ENCODE measurements at places on chromosomes 7 and 10. TPM values are rescaled to one million over a fixed set of nuclear protein-coding genes. Genes with fewer than 3 reads are reported as not detected.

DNA sequence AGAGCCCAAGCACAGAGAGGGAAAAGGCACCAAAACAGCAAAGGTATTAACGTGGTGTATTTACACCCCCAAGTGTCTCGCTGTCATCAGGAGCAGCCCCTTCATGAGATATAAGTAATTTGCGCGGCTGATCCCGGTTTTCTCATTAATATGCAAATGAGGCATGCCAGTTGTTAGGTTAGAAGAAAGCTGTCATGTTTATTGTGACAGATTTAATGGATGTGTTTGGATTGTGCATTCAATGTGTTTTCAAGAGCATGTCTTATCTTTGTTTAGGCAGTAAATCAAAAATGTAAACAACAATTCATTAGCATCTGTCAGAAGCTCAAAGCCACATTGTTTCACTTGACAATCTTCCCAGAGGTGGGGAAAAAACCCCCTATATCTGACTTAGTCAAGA, 56.5 kb upstream of the CTBP2 start:
- no peak for DNase-seq
- H3K36me3 ChIP-seq, result no peaks in the 10 kb centered on the region
- no peaks in the 10 kb centered on the region for H3K4me1 ChIP-seq
- no peaks in the 10 kb centered on the region for H3K27me3 ChIP-seq
- H3K4me3 ChIP-seq, result no peak overlapping the region

DNA sequence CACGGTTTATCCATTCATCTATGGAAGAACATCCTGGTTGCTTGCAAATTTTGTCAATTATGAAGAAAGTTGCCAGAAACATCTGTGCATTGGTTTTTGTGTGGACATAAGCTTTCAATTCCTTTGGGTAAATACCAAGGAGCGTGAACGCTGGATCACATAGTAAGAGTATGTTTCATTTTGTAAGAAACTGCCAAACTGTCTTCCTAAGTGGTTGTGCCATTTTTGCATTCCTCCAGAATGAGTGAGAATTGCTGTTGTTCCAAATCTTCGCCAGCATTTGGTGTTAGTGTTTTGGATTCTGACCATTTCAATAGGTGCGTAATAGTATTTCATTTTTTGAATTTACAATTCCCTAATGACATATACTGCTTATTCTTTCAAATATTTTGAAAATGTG, 155.3 kb upstream of the FRMD4A start:
- H3K4me3 ChIP-seq, result no peak overlapping the region
- no peak for DNase-seq
- H3K27ac ChIP-seq, result no peak overlapping the region
- H3K36me3 ChIP-seq, result no peaks in the 10 kb centered on the region
- H3K4me1 ChIP-seq, result no peaks in the 10 kb centered on the region

- H3K27ac ChIP-seq, result no peak overlapping the region
- peaks cover 25% of the 10 kb centered on the region for H3K4me1 ChIP-seq
- no peaks in the 10 kb centered on the region for H3K27me3 ChIP-seq
- H3K36me3 ChIP-seq, result no peaks in the 10 kb centered on the region
Observed at GRCh38 chr10:19935176-19935575, 118.9 kb downstream of the PLXDC2 start.

DNA sequence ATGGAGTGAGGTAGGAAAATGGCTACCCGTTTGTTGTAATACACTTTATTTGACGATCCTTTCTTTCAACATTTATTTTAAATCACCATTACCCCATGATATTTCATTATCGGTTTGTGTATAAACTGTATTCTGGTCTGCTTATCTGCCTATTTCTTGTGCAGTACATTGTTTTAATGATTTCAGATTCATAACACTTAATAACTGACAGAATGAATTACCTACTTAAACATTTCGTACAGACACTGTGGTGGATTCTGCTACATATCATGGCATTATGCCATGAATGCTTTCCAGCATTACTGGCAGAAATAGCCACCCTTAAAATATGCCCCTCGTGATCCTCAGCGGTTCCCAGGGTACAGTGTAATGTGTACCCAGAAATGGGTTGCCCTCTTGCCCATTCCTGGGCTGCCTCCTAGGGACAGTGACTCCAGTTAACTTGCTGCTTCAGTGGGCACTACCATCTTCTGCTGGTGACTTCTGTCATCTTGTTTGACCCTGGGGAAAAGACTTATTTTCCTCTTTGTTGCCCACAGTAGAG, 74.5 kb downstream of the C1GALT1 start:
- H3K36me3 ChIP-seq, result no peaks in the 10 kb centered on the region
- no peak overlapping the region for H3K4me3 ChIP-seq
- H3K27ac ChIP-seq, result peak overlapping the region; percentile 67
- no peaks in the 10 kb centered on the region for H3K27me3 ChIP-seq
- DNase-seq, result no peak

DNA sequence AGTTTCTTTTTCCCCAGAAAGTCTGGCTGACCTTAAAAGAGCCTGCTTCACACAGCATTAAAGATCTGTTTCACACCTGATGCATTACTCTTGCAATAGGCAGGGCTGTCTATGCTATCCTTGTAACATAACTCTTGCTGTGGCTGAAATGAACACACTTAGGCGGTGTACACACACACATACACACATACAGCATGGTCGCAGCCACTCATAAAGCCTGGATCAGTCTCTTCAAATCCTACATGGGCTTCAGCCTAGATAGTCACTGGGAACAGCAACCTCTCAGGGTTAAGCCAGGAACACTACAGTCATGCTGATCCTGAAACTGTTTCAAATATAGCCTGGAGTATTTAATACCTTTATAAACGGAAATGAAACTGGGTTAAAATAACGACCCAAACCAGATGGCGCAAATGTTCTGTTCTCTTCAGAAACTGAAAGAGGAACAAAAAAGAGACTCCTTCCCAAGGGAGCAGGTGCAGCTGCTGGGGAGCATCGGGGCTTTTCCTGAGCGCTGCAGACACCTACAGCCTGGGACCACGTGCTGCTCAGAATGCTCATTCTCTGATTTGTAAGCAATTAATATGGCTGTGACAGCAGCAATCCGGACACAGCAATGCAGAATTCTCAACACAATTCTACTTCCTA, 61.0 kb upstream of the SFMBT2 start:
- H3K36me3 ChIP-seq, result no peaks in the 10 kb centered on the region
- peaks cover 8% of the 10 kb centered on the region for H3K4me1 ChIP-seq
- no peak for DNase-seq
- no peaks in the 10 kb centered on the region for H3K27me3 ChIP-seq
- no peak overlapping the region for H3K4me3 ChIP-seq

- H3K4me3 ChIP-seq, result no peak overlapping the region
- no peak overlapping the region for H3K27ac ChIP-seq
- no peaks in the 10 kb centered on the region for H3K36me3 ChIP-seq
- peaks cover 6% of the 10 kb centered on the region for H3K27me3 ChIP-seq
- no peak for DNase-seq
Observed at GRCh38 chr10:6794441-6794840, 214.4 kb upstream of the PRKCQ start.

DNA sequence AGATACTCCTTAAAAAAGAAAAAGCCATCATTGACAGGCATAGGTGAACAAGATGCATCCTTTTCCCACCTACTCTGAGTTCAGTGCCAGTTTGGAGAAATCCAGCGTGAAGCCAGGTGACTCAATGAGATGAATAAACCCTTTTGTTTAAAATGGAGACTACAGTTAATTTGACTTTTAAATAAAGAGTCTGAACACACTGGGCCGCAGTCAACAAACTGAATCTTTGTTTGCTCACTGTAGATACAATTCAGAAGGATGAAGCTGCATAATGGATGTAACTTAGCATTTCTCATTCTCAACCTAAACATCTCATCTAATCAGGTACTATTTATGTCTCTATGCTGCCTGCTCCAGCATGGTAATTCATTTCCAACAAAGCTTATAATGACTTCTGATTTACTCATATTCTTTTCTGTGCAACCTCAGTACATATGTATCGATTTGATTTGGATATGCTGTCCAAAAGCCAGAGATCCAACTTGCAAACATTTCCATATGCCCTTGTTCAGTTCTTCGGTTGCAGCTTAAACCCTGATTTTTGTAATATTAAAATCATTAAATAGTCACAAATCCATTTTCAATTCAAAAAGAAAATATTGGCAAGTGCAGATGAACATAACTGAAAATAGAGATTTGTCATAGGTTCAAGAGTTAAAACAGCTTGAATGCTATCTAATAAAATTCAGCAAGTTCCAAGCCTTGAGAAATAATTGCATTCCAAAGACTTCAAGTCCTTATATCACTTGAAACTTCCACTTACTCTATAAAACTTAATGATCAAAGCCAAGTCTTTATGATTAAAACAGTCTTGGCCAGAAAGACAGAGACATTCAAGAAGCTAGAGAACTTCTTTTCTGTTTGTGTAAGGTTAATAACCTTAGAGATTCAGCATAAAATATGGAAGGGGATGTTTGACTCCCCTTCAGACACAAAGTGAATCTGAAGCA, 67.8 kb downstream of the CPVL start:
- no peak overlapping the region for H3K4me3 ChIP-seq
- H3K4me1 ChIP-seq, result no peaks in the 10 kb centered on the region
- no peaks in the 10 kb centered on the region for H3K36me3 ChIP-seq
- no peaks in the 10 kb centered on the region for H3K27me3 ChIP-seq

DNA sequence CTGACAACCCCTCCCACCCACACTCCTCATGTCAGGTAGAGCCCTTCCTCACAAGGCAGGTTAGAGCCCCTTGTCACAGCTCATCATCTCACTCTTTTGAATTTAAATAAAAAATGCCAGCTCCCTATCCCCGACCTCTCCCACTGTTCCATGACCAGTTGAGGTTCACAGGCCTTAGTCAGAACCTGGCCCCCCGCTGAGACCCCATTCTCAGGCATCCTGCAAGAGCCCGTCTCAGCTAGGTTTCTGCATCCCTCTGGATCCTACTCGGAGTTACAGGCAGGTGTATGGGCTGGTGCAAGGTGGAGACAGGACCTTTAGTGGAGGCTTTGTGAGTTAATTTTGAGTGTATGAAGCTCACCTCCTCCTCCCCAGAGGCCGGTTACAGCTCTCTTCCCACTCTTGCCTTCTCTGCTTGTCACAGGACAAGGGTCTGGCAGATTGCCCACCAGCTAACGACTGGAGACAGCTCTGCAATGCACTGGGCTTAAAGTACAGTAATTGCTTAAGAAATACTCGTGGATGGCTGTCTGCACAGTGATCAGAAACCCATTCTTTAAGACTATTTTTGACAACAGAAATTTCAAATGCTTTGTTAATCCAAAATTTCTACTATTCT, 394.9 kb upstream of the DPP6 start:
- no peaks in the 10 kb centered on the region for H3K27me3 ChIP-seq
- no peaks in the 10 kb centered on the region for H3K4me1 ChIP-seq
- no peak overlapping the region for H3K27ac ChIP-seq
- no peak for DNase-seq
- no peaks in the 10 kb centered on the region for H3K36me3 ChIP-seq

DNA sequence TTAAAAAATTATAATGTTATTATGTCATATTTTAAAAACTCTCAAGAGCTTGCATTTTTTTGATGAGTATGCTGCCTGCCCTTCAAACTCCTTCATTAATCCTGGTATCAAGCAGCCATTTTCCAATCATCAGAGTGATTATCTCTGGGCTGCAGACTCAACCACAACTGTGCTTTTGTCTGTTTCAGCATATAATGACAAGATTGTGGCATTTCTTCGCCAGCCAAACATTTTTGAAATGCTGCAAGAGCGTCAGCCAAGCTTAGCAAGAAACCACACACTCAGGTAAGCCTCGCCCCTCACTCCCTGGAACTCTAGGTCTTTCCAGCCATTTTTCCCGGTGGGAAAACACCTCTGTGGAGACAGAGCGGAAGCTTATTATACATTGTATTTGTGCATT, 90.0 kb upstream of the STK17A start:
- H3K27ac ChIP-seq, result no peak overlapping the region
- no peaks in the 10 kb centered on the region for H3K4me1 ChIP-seq
- H3K36me3 ChIP-seq, result no peaks in the 10 kb centered on the region
- DNase-seq, result no peak
- H3K27me3 ChIP-seq, result no peaks in the 10 kb centered on the region

DNA sequence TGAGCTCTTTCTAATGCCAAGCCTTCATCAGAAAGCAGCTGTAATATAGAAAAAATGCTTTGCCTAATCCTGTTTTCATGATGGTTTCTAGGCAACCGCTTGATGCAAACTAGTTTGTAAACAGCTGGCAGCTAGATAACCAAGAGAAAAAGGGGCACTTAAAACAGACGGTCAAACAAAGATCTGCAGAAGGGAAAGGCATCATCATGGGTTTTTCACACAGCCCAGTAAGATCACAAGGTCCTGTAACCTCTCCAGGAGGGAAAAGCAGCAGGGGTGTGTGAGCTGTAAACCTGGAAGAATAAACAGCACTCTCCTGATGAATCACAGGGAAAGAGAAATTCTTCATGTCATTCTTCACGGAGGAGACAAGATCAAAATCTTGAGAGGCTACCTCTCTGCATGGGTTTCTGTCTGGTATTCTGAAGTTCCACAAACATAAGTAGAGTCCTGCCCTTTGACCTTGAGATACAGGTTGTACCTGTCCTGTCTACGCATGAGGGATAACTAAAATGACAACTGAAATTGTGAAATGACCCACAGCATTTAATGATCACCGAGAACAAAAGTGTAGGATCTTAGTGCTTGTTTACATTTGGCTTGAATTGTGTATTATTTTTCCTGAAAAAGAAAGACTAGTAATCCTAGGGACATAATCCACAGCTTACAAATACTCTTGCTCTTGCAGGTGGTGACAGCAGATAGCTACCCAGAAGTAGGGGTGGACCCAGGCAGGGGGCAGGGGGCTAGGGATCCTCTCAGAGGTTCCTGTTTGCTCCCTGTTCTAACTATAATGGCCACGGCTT, 48.0 kb downstream of the CREB3L2 start:
- peak overlapping the region; percentile 61 for H3K27ac ChIP-seq
- peaks cover 35% of the 10 kb centered on the region for H3K4me1 ChIP-seq
- no peak overlapping the region for H3K4me3 ChIP-seq
- DNase-seq, result no peak
- no peaks in the 10 kb centered on the region for H3K36me3 ChIP-seq

Gene TFR2
- total RNA-seq, result 0.41 TPM

Gene NPTX2
- total RNA-seq, result 2.1 TPM

Gene PPP1R17
- total RNA-seq, result not detected

Gene INPP5F
- 13.9 TPM for total RNA-seq
